ENCODE measurements at places on chromosomes 3 and 15. TPM values are rescaled to one million over a fixed set of nuclear protein-coding genes. Genes with fewer than 3 reads are reported as not detected.

The CTXN2 gene
- 0.05 TPM for total RNA-seq

The SV2B gene
- 0.05 TPM for total RNA-seq

The CCRL2 gene
- 0.18 TPM for total RNA-seq

The NR1I2 gene
- not detected for total RNA-seq

The SNTN gene
- total RNA-seq, result not detected

The SPSB4 gene
- 0.09 TPM for total RNA-seq

The LDHAL6B gene
- not detected for total RNA-seq

The UBP1 gene
- total RNA-seq, result 59.0 TPM

The DAZL gene
- total RNA-seq, result not detected

The KIF9 gene
- 20.7 TPM for total RNA-seq

The GBE1 gene
- 26.0 TPM for total RNA-seq

The ATP13A5 gene
- not detected for total RNA-seq

The KCTD6 gene
- total RNA-seq, result 8.4 TPM

The NRG4 gene
- 2.5 TPM for total RNA-seq

The STRIT1 gene
- total RNA-seq, result not detected

The LRRC31 gene
- not detected for total RNA-seq

The BRK1 gene
- total RNA-seq, result 173 TPM

The HACD2 gene
- 41.0 TPM for total RNA-seq

The ARNT2 gene
- total RNA-seq, result 18.7 TPM

The MAGEL2 gene
- total RNA-seq, result not detected

The C3orf85 gene
- not detected for total RNA-seq

The ADGRG7 gene
- not detected for total RNA-seq

The RBP2 gene
- total RNA-seq, result not detected

The GOLGA6A gene
- total RNA-seq, result 0.05 TPM

The LOXL1 gene
- 0.49 TPM for total RNA-seq

The MCTP2 gene
- total RNA-seq, result not detected

The EHHADH gene
- total RNA-seq, result 3.1 TPM

The HTR3E gene
- not detected for total RNA-seq

The LRRIQ4 gene
- total RNA-seq, result not detected

The XIRP1 gene
- 0.04 TPM for total RNA-seq

The MME gene
- total RNA-seq, result not detected

The SLC9A9 gene
- total RNA-seq, result 0.29 TPM

The SERINC4 gene
- 0.08 TPM for total RNA-seq

The TM4SF4 gene
- 39.0 TPM for total RNA-seq

Measured in A549 treated with CORT108297 at 1 μM for 4 hours (cell line).